ENCODE measurements at places on chromosomes 3 and 15.

DNA sequence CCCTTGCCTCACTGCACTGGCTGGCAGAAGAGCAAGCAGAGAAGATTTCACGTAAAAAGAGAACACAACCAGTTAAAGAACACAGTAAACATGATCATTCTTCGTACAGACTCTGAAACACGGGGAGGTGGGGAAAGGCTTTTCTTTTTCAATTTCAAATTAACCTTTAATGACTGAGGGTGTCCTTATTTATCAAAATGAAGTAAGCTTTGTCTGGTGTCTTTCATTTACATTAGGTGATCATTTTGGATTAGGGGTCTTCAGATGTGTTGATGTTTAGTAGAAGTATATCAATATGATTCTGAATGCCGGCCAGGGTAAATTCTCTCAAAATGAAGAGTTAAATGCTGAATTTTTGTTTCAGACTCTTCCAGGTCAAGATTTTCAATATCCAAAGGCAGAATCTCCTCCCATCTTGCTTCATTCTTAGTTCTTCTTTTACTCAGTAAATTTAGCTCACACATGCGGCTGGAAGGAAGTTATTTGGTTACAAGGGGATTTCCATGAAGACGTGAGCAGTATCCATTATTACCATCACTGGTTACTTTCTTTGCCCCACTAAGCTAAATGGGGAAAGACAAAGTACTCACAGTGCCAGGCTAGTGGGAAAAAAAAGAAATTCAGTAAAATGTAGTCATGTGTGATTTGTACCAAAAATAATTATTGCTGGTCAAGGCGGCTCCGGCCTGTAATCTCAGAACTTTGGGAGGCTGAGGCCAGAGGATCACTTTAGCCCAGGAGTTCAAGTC is 272.2 kb upstream of the NR2F2 start:
- DNase-seq, result no peak

DNA sequence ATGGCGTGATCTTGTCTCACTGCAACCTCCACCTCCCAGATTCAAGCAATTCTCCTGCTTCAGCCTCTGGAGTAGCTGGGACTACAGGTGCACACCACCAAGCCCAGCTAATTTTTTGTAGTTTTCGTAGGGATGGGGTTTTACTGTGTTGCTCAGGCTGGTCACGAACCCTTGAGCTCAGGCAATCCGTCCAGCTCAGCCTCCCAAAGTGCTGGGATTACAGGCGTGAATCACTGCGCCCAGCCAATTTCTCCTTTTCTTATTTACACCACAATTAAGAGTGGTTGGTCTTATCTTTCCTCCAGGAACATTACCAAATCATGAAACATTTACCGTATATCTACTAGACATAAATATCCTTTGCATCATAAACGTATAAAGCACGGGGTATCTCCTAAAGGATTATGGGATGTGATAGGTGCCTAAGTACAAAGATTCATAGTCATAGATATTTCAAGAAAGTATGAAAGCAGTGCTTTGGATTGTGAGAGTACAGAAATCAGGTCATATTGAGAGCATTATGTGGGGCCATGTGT is 194.5 kb downstream of the RBMS3 start:
- no peak for DNase-seq

DNA sequence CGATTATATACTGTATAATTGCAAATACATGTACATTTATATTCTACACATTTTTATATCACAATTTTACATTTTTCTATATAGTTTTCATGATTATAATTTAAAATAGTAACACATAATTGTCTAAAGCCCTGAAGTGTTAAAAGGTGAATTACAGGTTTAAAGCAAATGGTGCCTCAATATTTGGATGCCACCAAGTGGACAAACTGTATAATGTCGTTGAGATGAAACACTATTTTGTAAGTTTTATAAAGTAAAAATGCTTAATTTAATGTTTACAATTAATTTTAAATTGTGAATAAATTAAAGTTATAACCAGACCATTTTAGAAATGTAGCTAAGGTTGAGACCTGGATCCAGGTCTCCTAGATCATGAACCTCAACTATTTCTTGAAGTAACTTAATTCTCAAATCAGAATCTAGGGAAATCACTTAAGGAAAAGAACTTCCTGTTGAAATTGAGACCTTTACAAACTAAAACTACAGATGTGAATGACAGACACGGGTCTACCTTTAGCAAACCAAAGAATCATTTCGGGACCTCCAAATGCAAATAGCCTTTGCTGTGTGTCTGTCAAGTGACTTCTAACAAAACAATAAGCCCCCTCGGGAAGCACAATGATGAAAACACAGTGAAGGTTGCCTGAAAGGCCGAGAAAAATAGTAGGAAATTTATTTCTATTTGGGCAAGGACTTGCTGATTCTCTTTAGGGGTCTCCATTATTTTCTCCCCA is 37.8 kb downstream of the EHHADH start:
- no peak for DNase-seq

GRCh38 chr15:26665957-26666791 is 106.7 kb downstream of the GABRB3 start:
- DNase-seq, result no peak

DNA sequence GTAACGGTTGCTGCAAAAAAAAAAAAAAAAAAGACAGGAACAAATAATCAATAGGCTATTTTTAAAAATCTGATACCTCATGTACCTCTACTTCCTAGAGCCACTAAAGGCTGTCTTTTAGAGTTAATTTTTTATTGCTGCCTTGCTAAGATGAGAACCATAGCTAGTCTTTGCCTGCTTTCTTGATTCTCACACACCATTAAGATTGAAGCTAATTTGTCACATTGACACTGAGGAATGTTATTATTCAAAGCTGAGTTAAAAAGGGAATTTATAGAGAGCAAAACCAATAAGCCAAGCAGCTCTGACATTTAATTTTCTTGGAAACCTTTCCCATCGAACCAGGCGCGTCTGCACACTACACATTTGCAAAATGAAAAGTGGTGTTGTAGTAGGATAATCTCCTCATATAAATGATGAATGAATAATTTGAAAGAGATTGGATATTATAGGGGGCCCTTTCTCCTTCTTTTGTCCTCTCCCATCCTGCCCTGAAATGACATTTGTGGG is 149.7 kb downstream of the TMEM108 start:
- DNase-seq, result no peak

GRCh38 chr3:45551214-45552010 is 43.1 kb upstream of the LIMD1 start:
- DNase-seq, result no peak

- DNase-seq, result no peak
These were observed 24.3 kb upstream of the GPR171 start for GRCh38 chr3:151227266-151227806.

- no peak for DNase-seq
These were observed 11.4 kb downstream of the ACTC1 start for GRCh38 chr15:34783991-34784390.

GRCh38 chr3:95210878-95211277 is 1148.0 kb downstream of the NSUN3 start:
- no peak for DNase-seq
